ENCODE measurements at places on chromosomes 2 and 18. TPM values are rescaled to one million over a fixed set of nuclear protein-coding genes. Genes with fewer than 3 reads are reported as not detected.

GRCh38 chr2:72917877-72918553 is 696 bp downstream of the EMX1 start:
- DNase-seq, result no peak

DNA sequence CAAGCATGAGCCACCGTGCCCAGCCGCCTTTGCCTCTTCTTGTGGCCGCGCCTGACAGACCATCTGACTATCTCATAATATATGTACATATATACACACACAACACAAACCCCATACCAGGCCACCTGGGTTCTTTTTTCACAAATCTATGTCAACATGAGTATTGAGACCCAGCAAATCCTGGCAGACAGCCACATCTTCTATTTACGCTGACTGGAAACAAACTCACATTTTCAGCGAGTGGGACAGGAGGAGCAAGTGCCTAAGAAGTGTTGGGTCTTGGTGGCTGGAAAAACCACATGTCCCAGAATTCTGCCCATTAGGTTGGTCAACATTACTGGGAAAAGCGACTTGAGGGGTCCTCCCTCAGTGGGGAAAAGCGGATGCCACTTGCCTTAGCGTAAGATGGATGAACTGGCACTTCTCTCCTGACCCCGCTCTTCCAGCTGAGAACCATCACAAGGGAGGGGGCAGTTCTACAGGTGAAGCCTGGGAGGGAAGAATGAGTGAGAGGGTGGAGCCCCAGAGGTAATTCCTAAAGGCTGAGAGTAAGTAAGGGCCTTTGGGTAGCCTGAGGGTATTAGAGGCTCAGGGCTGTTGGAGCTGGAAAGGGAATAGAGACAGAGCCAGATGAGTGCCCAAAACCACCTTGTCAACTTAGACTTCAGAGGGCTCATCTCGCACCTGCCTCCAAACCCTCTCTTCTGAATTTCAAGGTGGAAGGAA is 1.9 kb downstream of the SCYGR3 start:
- no peak for DNase-seq

SOWAHC gene
- 6.5 TPM for polyA plus RNA-seq

TMEM247 gene
- polyA plus RNA-seq, result not detected

- peak; percentile 6 for DNase-seq
Measured at GRCh38 chr2:166180951-166181812, 53.4 kb upstream of the SCN1A start.

DNA sequence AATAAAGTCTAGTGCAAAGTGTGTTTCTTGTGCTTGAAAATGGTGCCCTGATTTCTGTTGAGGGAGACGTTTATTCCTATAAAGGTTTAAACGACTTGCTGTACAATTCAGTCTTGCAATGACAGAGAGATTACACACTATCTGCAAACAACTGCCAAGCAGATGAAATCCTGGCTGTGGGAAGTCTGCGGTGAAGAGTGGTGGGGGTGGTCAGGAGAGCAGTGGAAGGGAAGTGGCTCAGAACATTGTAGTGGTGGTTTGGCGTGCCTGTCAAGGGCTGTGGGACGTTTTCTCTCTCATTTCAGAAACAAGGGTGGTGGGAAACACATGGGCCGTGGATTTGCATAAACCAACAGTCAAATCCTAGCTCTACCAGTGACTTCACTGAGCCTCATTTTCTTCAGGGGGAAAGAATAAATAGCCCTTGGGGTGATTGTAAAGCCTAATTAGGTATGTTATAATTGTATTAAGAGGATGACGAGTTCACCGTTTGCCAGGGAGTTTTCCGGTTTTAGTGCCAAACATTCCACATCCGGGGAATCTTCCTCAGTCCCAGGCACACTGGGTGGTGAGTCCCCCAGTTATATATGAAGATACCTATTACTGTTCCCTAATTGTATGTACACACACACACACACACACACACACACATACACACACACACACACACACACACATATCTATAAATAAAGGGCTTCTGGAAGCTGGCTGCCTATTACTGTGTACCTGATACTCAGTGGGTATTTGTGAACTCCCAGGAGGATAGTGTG is 115.0 kb downstream of the SPTBN1 start:
- no peak for DNase-seq

GRCh38 chr2:7480431-7480830 is 563.2 kb downstream of the RNF144A start:
- DNase-seq, result no peak

- DNase-seq, result no peak
Measured at GRCh38 chr18:41593171-41593675, 361.8 kb upstream of the PIK3C3 start.

LRRC30 gene
- 9.2 TPM for polyA plus RNA-seq

GRCh38 chr18:8818982-8819381 is 113.6 kb downstream of the MTCL1 start:
- no peak for DNase-seq

DNA sequence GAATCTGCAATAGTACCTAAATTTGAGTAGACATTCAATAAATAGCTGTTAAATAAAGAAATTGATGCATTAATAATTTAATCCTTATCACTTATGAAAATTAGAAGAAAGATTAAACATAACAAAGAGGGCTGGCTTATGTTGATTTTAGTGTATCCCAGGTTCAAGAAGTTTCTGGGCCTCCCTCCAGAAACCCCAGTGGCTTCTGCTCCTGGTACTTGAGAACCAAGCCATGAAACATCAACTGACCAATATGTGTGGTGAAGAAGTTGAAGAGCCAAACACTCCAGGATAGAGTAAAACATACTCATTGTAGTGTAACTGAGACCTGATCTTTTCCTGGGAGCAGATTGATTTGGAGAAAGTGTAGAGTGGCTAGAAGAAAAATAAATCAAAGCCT is 1465.7 kb upstream of the PIK3C3 start:
- no peak for DNase-seq

PTGR3 gene
- polyA plus RNA-seq, result 50.1 TPM

- DNase-seq, result no peak
Measured at GRCh38 chr2:238950551-238950950, 102.7 kb downstream of the TWIST2 start.

FSHR gene
- 0.81 TPM for polyA plus RNA-seq

DNA sequence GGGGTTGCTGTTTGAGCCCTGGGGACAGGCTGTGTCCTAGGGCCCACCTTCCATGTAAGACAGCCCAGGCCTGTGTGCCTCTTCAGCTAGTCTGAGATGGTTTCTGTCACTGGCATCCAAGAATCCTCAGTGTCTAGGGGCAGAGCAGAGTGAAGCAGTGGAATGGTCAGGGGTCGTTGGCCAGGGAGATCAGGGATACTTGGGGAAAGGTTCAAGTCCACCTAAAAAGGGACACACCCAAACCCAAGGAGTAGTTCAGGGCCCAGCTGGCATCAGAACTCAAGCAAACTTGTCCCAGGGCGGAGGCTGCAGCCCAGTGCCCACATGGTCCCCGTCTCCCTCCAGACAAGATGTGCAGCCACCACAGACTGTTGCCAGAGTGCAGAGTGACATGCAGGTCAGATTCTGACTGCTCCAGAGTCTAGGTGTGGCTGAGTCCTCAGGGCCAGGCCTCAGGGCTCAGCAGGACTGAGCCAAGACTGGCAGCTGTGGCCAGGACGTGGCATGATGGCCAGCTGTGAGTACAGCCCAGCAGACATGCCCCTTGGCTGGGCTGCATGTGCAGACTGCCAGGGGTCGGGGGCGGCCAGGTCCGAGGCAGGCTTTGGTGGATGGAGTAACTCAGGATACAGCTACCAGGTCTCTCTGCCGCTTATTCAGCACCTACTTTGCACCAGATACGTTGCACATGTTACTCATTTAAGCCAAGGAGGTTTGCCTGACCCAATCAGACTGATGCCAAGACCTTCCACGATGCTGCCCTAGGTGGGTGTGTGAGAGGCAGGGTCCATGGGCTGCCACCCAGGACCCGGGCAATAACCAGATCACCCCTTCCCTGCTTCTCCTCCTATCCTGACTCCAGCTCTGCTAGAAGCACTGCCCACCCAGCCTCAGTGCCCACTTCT is 146.6 kb downstream of the SMAD7 start:
- no peak for DNase-seq

DNA sequence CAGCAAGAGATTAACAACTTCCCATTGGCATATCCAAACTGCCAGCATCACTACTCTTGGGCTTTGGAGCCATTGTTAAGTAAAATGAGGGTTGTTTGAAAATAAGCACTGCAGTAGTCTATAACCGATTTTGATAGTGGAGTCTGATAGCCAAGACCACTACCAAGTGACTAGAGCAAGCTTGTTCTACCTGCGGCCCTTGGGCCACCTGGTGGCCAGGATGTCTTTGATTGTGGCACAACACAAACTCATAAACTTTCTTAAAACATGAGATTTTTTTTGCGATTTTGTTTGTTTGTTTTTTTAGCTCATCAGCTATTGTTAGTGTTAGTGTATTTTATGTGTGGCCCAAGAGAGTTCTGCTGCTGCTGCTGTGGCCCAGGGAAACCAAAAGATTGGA is 11.0 kb downstream of the UBE2E3 start:
- DNase-seq, result no peak

KLHL41 gene
- 3,726 TPM for polyA plus RNA-seq

MREG gene
- 2.2 TPM for polyA plus RNA-seq

- no peak for DNase-seq
Measured at GRCh38 chr2:112493858-112494648, 12.1 kb downstream of the TTL start.

- no peak for DNase-seq
Measured at GRCh38 chr2:83168377-83168776, 1290.7 kb downstream of the SUCLG1 start.

REG3A gene
- not detected for polyA plus RNA-seq

GRCh38 chr2:37825586-37825985 is 99.5 kb upstream of the RMDN2 start:
- no peak for DNase-seq

CD207 gene
- 0.27 TPM for polyA plus RNA-seq

DNA sequence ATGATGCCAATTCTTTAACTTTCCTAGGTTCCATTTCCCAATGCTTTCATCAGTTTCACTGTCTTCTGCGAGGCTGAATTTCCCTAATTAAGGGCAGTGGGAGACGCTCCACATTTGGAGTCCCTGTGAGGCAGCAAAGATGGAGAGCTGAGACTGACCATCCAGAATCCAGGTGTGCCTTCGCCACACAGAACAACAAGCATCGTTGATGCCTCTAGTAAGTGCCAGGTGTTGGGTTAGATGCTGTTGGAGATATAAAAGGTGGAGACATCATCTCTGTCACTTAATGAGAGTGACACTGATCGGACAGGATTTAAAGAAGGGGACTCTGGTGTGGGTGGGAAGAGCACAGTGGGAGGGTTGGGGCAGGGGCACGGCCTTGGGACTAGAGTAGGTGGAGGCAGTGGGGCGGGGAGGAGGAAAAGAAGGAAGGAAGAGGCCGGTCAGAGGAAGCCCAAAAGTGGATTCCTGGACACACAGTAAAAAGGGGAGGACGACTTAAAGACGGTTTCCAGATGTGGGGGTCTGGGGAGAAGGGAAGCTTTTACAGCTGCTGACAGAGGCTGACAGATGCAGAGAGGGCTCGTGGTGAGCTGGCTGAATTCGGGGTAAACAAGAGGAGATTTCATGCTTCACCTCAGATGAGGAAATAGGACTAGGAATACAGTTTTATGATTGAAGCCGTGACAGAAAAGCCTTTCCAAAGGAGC is 113.0 kb downstream of the BCL2 start:
- DNase-seq, result no peak

DNA sequence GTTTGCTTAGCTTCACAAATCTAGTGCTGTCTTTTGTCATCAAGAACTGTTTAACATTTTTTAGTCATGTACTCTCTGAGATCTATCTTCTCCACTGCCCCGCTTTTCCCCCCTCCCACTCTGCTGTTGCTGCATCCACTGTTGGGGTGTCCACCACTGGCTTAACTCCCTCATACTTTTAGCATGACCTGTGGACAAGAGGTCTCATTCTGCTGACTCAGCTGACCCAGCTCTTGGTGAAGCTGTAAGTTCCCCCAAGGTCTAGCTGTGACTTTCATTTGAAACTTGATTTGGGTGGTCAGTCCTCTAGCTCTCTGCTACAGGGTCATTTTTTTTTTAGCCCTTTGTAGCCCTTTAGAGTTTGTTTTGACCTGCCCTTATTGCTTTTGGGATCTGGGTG is 427.2 kb downstream of the PLCL1 start:
- DNase-seq, result no peak

DNA sequence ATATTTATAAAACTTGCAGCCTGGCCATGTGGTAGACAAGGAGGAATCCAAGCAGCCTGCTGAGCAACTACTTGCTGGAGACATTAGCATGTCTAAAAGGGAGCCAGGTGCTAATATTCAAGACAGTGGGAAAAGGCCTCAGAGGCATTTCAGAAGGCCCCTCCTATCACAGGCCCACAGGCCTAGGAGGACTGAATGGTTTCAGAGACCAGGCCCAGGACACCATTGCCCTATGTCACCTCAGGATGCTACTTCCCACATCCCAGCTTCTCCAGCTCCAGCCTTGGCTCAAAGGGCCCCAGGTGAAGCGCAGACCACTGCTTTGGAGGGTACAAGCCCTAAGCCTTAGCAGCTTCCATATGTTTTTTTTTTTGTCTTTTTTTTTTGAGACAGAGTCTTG is 39.0 kb downstream of the TPRKB start:
- no peak for DNase-seq

DNA sequence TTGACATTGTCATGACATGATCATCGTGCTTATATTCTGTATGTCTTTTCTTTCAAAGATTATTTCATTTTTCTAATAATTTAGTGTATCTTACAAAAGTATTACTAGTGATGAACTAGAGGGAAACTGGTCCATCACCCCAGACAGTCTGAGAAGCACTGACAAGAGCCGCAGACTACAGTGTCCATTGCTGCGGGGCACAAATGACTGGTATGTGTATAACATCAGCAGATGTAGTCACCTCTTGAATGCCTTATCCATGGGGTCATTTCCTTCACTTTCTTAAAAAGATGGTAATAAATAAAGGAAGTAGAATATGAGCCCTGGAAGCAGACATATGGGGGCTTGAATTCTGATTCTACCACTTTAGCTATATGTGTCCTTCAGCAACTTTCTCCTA is 29.6 kb downstream of the NEMP2 start:
- no peak for DNase-seq

C2orf42 gene
- polyA plus RNA-seq, result 7.5 TPM

FEV gene
- 0.58 TPM for polyA plus RNA-seq

GRCh38 chr2:148926291-148926961 is 51.4 kb downstream of the KIF5C start:
- peak; percentile 23 for DNase-seq

DNA sequence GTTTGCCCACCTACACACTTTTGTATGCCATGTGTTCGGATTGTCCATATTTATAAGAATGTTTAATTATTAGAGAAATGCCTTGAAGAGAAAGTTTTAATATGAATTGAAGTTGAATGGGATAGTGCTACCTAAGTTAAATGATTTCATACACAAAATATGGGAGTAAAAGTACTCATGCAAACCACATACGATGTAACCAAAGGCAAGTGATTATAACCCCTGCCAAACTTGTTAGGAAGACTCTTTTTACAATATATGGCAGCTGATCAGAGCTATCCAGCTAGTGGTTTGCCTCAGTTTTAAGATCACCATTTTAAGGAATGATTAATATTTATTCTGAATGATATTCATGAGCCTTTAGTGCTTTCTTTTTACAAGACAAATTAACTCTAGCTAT is 106.7 kb downstream of the MYO1B start:
- DNase-seq, result no peak

Data from hindlimb muscle (tissue), 1 donor.